ENCODE measurements at places on chromosomes 2 and 18.

DNA sequence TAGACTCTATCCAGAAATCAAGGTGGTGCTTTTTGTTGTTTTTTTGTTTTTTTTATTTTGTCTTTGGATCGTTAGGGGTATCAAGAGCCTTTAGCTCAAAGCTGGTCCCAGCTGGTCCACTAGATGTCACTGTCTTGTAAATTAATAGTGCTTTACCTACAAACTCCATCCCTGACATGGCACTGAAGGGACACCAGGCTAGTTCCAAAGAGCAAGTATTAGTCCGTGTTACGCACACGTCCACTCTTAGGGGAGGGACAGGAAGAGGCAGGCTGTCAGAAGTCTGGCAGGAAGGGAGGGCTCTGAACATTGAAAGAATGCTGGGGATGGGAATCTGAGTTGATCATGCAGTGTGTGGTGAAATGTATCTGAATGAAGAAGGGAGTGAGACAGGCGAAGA, 85.9 kb upstream of the CCBE1 start:
- DNase-seq = no peak

DNA sequence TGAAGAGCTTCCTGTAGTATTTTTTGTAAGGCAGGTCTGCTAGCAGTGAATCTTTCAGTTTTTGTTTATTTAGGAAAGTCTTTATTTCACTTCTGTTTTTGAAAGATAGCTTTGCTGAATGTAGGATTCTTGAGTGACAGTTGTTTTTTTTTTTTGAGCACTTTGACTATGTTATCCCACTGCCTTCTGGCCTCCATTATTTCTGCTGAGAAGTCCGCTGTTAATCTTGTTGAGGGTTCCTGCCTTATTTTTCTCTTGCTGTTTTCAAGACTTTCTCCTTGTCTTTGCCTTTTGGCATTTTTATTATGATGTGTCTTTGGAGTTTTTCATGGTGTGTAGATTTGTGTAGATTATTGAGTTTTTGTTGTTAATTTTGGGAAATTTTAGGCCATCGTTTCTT, 21.9 kb downstream of the RBFA start:
- DNase-seq = no peak

DNA sequence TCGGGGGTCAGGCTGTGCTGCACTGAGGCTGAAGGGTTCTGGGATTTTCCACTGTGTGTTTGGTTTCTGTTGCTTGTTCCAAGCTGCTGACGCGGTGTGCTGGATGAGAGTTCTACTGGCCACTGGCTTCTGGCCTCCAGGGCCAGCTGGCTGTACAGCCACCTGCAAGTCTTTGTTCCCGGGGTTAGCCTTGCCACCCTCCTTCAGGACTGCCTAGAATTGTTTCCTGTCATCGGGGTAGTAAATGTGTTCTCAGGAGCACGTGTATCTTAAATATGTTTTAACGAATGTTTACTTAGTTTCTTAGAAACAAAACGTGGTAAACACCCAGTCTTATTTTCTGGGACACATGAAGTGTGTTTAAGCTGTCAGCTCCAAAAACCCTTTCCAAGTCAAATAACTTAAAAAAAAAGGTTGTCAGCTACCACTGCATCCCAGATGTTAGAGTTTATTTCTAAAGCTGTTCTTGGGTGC, 231.2 kb downstream of the AGAP1 start:
- no peak for DNase-seq

DNA sequence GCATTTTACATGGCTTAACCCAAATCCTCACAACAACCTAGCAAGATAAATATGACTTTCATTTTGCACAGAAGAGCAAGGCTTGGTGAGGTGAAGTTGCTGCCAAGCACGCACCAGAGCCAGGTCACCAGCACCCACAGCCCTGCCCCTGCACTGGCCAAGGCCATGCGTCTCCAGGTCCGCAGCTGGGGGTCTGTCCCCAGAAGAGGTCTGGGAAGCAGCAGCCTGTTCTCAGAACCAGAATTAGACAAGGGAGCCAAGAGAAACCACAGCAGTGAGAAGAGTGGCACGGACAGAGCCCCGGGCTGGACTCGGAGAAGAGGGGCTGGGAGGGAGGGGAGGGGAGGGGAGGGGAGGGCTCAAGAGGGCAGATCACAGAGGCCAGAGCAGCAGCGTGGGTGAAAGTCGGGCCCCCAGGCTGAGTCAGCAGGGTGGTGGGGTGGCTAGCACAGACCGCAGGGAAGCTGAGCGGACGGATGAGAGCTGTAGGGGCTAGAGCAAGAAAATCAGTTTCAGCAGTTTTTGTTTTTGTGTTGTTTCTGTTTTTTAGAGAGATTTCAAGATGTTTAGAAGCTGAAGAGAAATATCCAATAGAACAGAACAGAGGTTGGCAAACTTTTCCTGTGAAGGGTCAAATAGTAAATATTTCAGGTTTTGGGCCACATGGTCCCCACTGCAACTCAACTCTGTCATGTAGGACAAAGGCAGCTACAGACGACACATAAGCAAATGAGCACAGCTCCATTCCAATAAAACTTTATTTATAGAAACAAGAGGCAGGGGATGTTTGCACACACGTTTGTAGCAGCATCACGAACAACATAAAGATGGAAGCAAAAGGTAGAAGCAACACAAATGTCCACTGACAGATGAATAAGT, 7.4 kb upstream of the MTERF4 start:
- no peak for DNase-seq

DNA sequence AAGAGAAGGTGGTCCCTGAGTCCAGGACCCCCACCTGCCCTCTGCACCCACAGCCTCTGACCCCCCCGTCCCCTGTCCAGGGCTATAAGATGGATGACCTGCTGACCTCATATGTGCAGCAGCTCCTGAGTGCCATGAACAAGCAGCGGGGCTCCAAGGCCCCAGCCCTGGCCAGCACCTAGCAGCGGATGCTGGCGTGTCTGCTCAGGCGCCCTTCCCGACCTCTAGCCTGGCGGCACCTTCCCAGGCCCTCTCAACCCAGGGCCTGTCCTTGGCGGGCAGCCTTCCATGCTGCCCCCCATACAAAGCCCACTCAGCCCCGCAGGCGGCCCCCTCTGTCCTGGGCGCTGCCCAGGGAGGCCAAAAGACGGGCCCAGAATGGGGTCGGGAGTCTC, 8.7 kb upstream of the GPR17 start:
- no peak for DNase-seq
